Mammary epithelial cell (primary cell): ENCODE measurements at places on chromosomes 4 and X. TPM values are rescaled to one million over a fixed set of nuclear protein-coding genes. Genes with fewer than 3 reads are reported as not detected.

DNA sequence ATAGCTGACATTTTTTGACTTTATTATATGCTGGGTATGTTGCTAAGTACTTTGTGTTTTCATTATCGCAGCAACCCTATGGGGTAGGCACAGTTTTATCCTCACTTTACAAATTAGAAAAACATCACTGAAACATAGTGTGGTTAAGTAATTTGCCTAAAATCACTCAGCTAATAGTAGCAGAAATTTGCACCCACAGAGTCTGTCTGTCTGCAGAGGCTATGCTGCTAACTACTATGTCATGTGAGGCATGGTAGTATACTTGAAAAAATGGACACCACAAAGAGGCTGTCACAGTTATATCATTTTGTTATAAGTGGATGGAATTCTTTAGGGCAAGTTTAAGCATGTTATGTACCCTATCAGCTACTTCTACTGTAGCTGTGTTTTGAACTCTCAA, 69.0 kb downstream of the STAG2 start:
- peak; percentile 34 for DNase-seq

DNA sequence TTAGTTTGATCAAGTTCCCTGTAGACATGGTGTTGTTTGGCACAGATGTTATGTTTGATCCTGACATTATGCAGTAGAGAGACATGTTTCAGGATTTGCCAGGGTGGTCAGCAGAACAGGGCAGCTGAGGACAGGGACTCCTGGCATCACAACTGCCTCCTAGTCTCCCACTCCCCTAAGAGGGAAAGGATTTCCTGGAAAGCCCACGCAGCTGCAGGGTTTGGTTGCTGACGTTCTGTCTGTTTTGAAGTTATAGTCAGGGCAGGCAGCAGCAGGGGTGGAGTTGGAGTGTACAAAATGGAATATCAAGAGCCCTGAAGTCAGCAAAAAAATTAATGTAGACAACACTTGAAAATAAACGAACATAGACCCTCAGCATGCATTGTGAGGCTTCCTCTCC, 125.4 kb downstream of the CPE start:
- no peak for DNase-seq

DNA sequence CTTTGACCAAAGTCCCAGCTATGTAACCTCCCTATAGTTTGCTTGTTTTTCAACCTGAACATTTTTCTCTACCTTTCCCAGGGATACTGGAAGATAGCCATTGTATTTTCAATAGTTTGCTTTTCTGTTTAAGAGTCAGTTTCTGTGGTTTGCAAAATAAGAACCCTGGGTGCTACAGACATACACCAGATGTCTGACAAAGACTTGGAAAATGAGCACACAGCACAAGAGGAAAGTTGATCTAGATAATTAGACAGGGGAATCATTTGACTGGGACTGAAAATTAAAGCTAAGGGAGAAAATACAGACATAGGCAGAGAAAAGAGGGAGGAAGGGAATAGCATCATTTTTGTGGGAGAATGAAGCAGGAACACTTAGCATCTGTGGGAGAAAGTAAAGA, 218.3 kb upstream of the CNKSR2 start:
- no peak for DNase-seq

DNA sequence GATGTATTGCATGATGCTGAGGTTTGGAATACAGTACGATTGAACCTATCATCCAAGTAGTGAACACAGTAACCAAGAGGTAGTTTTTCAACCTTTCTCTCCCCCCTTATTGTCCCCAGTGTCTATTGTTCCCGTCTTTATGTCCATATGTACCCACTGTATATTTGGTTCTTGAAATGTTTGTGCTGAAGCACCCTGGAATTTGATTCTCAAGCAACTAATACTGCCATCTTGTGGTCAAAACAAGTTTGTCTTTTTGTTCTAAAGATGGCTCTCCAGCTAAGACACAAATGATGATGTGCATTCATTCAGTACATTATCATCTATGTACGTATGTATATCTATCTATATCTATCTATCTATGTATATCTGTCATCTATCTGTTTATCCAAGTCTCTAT, 33.5 kb upstream of the DCX start:
- peak; percentile 35 for DNase-seq

Gene RADX
- total RNA-seq, result 5.2 TPM
